SJCRH30 (cell line): ENCODE measurements at places on chromosomes 12 and 14. TPM values are rescaled to one million over a fixed set of nuclear protein-coding genes. Genes with fewer than 3 reads are reported as not detected.

The SYNE3 gene
- total RNA-seq: 34.1 and 34.5 TPM in 2 replicates

The SLC41A2 gene
- total RNA-seq: 2.4 and 5.2 TPM in 2 replicates

The ITGB7 gene
- total RNA-seq: not detected in 2 replicates

The RAB35 gene
- 25.4 and 27.6 TPM in 2 replicates for total RNA-seq

The INSM2 gene
- total RNA-seq: 0.13 and 0.38 TPM in 2 replicates

DNA sequence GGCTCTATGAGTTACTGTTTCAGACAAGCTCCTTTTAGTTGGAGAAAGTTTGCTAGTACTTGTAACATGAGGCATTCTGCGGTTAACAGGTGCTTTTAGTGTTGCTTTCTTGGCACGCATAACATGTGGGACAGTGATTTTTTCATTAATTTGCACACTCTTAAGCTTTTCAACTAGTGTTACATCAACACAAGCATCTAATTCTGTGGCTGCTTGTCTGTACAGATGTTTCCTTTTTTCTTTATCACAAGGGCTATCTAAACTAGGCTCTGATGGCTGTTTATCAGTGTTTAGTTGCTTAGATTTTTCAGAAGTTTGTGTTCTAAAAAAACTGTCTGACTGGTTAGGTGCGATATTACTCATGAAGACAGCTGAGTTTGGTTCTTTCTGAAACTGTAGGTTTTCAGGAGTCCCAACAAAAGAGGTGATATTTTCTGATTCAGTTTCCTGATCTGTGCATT, 120.1 kb downstream of the RALGAPA1 start:
- no peak for DNase-seq
